HT1080 (cell line): ENCODE measurements at places on chromosomes 7 and 10. TPM values are rescaled to one million over a fixed set of nuclear protein-coding genes. Genes with fewer than 3 reads are reported as not detected.

EPHB6 gene
- 1.5 and 4.0 TPM in 2 replicates for total RNA-seq

GPR85 gene
- 3.2 and 3.5 TPM in 2 replicates for total RNA-seq

NSMCE4A gene
- total RNA-seq: 75.6 and 78.4 TPM in 2 replicates

PHYH gene
- 6.3 and 10.9 TPM in 2 replicates for total RNA-seq

CNTNAP2 gene
- not detected in 2 replicates for total RNA-seq

CCDC172 gene
- total RNA-seq: not detected in 2 replicates

MRLN gene
- total RNA-seq: 0.43 TPM in 1 of 2 replicates, not detected in the other

TMEM236 gene
- total RNA-seq: 0.02 TPM in 1 of 2 replicates, not detected in the other

CRTAC1 gene
- total RNA-seq: not detected in 2 replicates

GTF2IRD1 gene
- 10.5 and 14.0 TPM in 2 replicates for total RNA-seq

GRCh38 chr10:100998991-100999741 lies 442 bp upstream of the LZTS2 start:
- peak; percentile 66 for DNase-seq

DNA sequence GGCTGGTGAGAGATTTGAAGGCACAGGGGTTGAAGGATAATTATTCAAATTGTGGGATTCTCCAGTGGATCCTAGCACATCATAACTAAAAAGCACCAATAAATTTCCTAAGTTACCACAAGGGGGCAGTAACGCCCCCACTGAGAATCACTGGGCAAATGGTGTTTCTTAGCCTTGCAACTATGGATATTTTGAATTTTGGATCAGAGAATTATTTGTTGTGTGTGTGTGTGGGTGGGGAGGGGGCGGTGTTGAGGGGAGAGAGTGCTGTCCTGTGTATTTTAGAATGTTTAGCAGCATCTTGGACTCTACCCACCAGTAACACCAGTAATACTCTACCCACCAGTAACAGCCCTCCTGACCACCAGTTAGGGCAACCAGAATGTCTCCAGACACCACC lies 63.3 kb upstream of the PRKG1 start:
- no peak for DNase-seq

DNA sequence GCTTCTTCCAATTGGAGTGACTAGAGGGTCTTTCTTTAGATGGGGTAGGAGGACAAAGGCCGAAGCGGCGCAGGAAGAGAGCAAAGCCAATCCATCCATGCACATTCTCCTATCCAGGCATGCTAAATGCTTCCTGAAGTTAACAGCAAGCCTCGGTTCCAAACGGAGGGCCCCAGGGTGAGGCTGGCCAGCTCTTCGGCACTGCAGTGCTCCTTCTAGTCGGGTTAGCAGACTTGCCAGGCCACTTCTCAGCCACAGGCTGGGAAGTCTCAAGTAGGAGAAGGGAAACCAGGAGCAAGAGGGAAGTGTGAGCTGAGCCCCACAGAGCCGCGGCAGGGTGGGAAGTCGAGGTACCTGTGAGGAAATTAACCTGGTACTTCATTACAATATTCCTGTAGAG lies 253.8 kb upstream of the INHBA start:
- no peak for DNase-seq

DNA sequence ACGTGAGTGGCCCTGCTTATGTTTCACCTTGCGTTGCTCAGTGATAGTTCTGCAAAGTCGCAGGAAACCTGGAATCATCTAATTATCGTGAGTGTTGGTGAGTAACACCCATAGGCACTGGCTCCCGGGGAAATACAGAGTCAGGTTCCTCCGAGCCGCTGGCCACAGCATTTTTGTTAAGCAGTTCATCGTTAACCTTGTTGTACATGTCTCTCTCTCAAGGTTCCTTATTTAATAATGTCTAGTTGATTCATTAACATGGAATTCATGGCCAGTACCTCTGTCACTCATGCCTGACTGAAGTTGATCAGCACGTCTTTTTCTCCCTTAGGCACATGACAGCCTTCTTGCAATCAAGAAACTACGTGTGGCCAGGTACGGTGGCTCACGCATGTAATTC lies 3.1 kb upstream of the ZFAND2A start:
- DNase-seq: no peak

DNA sequence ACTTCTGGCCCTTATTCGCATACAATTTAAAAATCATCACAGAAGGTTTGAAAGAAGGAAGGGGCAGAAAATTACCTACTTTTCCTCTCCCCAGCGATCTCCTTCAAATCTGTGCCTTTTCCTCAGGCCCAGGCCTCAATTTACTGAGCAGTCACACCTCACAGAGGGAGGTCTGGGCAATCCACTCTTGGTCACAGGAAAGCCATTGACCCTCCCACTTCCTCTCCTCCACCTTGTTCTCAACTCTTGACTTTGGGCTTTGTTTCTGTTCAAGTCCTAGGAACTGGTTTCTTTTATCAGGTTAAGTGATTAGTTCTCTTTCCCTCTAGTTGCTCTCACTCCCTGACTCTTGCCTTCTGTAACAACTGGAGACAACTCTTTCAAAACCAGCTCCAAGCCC lies 37.0 kb upstream of the ATRNL1 start:
- no peak for DNase-seq

DNA sequence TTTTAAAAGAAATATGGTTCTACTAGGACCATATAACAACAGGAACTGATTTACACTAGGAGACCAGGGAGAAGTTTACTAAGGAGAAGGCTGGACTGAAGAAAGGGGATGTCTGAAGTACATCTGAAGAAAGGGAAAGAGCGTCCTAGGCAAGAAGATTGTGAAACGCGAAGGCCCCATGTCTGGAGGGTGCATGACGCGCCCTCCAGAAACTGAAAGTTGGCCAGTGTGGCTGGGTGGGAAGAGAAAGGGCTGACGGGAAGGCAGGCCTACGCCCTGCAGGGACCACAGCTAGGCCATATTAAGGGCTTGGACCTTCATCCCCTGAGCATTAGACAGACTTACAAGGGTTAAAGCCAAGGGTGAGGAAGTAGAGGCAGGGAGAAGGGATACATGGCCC lies 158.0 kb downstream of the TRIL start:
- DNase-seq: no peak

- peak; percentile 49 for DNase-seq
Observed at GRCh38 chr7:128902761-128903585, 7.5 kb downstream of the KCP start.

DNA sequence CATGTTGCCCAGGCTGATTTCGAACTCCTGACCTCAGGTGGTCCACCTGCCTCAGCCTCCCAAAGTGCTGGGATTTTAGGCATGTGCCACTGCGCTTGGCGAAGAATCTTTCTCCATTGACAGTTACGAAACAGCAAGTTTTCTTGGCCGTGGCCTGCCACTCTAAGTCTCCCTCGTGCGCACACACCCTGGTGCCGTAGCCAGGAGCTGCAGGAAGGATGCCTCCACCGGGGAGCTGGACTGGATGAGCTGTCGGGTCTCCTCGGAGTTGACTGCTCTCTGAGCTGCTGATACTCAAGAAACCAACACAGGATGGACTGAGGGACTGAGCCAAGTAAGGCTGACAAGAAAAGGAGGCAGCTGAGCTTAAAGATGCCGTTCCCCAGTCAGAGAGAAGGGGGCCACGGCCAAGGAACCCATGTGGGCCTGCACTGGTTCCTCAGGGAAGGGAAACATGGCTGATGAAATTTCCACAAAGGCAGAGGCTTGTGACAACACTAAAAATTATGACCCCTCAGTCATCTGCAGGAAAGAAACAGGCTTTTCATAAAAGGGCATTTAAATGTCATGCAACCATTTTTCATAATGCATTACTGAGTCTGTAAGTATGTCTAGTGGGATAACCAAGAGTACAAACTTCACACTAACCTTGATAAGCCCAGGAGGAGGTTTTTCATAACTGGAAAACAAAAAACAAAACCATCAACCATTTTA lies 27.7 kb upstream of the FKBP9 start:
- DNase-seq: no peak

- DNase-seq: no peak
Observed at GRCh38 chr7:77475181-77475580, 59.0 kb upstream of the GSAP start.

GRCh38 chr10:95655571-95656290 lies 780 bp downstream of the ALDH18A1 start:
- DNase-seq: no peak

- no peak for DNase-seq
Observed at GRCh38 chr10:130455791-130456190, 319.6 kb downstream of the GLRX3 start.

DNA sequence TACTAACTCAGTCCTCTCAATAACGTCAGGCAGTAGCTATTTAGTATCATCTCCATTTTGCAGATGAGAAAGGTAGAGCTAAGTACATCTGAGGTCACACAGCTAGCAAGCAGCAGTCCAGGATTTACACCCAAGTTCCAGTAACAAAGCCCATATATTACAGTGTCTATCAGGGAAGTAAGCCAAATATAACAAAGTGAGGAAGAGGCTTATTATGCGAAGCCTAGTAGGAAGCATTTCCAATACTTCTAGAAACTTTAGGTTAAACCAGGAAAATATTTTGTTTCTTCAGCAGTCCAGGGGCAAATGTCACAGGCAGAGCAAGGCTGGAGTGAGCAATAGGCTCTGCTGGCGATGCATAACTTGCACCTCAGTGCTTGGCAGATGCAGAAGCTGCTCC lies 53.9 kb downstream of the NOC3L start:
- no peak for DNase-seq

DNA sequence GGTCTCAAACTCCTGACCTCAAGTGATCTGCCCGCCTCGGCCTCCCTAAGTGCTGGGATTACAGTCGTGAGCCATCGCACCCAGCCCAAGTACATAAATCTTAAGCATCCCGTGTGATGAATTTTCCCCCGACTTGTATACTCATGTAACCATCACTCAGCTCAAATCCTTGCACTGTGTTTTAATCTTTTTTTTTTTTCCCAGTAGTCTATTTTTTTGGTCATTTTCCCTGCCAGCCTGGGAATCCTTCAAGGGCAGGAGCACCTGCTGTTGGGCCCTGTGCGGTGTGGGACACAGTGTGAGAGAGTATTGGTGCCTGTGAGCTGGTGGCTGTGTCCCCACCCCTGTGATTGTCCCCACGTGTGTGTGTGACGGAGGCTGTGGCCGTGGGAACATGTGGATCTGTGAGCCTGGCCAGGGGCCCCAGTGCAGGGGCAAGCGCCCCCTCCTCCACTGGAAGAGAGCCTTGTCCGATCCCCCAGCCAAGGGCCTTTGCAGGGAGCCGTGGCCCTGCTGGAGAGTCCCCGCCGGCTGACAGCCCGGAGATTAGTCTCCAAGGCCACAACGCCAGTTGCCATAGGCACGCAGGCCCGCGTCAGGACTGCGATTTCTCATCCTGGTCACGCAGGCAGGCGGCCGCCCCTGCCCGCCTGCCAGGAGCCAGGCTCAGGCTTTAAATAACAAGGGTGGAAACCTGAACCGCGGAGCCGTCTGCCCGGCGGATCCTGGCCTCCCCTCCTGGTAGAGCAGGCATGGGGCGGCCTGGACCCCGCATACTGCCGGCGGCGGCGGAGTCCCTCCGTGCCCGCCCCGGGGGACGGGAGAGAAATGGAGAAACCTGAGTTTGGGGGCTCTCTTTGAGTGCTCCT lies 26.5 kb downstream of the GTF2IRD1 start:
- DNase-seq: no peak

GRCh38 chr10:20922451-20922850 lies 25.3 kb upstream of the NEBL start:
- no peak for DNase-seq

DNA sequence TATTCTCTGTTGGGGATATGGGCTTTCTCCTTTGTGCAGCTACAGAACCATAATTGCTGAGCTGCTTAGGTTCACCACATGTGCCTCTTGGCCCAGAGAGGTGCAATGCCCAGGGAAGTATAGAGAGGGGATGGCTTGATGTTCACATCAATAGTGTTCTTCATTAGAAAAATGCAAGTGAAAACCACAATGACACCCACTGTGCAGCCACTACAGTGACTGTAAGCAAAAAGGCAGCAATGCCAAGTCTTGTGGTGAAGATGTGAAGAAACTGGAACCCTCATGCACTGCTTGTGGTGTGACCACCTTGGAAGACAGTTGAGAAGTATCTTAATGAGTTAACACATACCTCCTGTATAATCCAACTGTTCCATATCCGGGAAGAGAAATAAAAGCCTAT lies 318.9 kb upstream of the ZMIZ1 start:
- peak; percentile 30 for DNase-seq

- peak; percentile 77 for DNase-seq
Observed at GRCh38 chr10:24642921-24643678, 80.6 kb downstream of the ARHGAP21 start.

GRCh38 chr7:10973942-10974911 lies 555 bp downstream of the PHF14 start:
- peak; percentile 40 for DNase-seq

DNA sequence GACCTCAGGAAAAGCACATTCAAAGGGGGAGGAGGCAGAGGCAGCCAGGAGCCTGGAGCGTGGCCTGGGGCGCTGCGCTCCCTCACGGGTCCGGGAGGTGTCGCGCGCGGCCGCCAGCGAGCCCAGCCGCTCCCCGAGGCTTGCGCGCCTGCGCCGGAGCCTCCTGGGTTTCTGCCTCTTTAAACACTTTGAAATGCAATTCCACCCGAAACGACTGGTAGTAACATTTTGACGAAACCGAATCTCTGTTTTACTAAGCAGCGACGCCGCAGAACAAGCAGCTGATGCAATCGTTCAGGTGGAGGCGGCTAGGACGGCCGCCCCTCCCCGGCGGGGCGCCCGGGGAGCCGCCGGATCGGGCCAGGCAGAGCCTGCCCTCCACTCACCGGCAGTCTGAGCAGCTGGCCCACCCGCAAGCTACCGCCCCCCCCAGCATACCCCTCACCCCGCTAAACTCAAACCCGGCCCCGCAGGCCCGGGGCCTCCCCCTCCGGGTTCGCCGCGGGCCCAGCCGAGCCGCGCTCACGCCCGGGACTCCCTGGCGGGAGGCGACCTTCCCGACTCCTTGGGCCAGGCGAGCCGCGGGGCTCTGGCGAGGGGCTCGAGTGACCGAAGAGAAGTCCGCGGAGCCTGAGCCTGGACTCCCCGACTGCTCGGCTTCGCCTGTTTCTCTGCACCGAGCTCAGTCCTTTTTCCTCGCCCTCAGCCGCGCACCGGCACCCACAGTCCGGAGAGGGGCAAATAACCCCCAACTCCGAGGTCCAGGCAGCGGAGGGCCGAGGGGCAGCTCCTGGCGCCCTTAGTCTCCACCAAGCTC lies 3.2 kb downstream of the MKX start:
- DNase-seq: peak; percentile 75

GRCh38 chr7:140506788-140507464 lies 27.6 kb upstream of the MKRN1 start:
- peak; percentile 42 for DNase-seq

GRCh38 chr7:1516586-1517251 lies 12.5 kb upstream of the INTS1 start:
- DNase-seq: no peak

DNA sequence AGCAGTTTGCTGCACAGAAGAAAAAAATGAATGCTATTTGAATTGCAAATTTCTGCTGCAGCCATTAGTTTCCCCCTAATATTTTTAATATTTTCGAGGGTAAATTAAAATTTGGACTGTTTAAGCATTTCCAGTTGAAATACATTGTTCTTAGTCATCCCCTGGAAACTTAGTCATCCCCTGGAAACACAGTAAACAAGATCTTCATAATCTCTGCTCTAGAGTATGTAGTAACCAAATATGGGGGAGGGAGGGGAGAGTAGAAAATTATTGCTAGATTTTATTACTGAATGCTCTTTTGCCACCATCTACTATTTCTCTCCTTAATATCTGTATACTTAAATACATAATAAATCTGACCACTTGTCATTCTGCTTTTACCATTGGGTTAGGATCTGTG lies 1053.3 kb downstream of the SORCS1 start:
- peak; percentile 55 for DNase-seq

GRCh38 chr10:13911821-13912520 lies 325.2 kb downstream of the PRPF18 start:
- DNase-seq: no peak
